ENCODE measurements at places on chromosomes 5 and 9.

- DNase-seq = no peak
Observed at GRCh38 chr5:30108051-30108450, 1085.4 kb upstream of the CDH6 start.

DNA sequence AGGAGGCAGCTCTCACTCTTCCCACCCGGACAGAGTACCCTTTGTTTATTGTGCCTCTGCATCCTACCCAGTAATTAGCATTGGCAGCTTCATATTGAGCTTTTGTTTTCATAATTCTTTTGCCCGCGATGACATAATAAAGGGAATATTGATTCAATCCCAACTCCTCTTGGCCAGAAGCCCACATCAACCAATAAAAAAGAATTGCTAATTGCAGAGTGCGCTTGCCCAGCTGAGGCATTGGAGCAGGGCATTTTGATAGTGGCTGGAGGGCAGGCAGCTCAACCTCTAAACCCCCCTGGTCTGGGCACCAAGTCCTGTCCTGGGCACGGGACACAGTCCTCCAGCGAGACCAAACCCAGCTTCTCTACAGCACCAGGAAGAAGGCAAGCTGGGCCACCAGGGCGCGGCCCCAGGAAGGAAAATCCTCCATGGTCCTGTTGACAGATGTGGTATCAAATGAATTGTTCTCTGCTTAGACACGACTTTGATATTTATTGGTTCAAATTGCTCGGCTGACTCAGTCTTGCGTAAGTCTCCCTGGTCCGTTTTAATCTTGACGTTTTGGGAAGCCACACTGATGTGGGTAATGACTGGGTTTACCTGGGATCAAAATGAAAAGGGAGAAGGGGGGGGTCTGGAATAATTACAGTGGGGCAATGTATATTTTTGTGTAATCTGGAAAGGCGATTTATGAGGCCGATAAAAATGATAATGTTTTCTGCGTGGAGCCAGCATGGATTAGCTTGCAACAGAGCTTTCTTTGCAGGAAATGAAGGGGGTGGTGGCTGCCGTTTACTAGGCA, 220.7 kb upstream of the MSX2 start:
- DNase-seq = no peak

DNA sequence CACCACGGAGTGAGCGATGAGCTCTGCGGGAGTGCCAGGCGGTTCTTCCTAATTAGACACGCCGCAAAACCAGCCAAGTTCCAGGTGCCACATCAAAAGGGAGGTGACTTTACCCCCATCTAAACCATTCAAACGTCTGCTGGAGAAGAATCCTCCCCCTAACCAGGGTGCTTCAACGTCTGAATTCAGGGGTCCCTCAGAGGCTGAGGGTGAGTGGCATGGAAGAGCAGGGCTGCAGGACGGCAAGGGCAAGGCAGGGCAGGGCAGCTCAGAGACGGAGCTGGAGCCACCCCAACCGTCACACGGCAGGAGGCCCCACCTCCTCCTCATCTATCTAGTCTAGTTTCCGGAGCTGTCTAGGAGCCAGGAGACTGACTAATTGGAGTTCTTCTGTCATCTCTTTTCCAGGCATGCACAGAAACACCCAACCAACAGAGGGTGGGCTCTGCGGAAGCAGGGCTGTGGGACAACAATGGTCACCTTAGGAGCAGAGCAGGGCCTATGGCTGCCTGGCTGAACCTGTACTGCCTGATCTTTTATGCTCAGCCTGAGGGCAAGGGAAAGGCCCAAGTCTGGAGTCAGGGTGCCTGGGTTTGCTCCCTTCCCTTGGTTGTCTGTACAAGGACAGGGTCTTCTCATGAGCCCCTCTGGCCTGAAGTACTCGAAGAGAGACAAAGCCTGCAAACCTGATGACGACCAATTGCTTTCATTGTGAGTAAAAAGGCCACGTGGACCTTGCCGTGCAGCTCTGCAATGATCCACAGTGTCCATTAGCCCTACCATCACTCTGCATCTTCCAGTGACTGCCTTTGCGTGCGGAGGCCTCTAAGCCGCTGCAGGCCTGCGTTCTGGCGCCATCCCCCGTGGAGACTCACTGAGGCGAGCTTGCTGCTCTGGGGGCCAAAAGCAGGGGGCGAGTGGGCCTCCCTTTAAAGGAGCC, 81.0 kb upstream of the SLC25A51 start:
- DNase-seq = no peak

- DNase-seq = no peak
Observed at GRCh38 chr5:13569090-13569715, 375.3 kb downstream of the DNAH5 start.

Data from WTC11 (cell line).